ENCODE measurements at places on chromosomes 3 and 15. TPM values are rescaled to one million over a fixed set of nuclear protein-coding genes. Genes with fewer than 3 reads are reported as not detected.

C3orf49 gene
- total RNA-seq, result not detected

CCK gene
- total RNA-seq, result not detected

TIGIT gene
- total RNA-seq, result not detected

PIERCE2 gene
- 0.29 TPM for total RNA-seq

PLA2G4D gene
- not detected for total RNA-seq

APPL1 gene
- total RNA-seq, result 24.5 TPM

GPX1 gene
- 731 TPM for total RNA-seq

CACNA2D3 gene
- not detected for total RNA-seq

SHC4 gene
- total RNA-seq, result 2.8 TPM

SPINT1 gene
- 8.0 TPM for total RNA-seq

ACTC1 gene
- total RNA-seq, result not detected

IGSF10 gene
- 0.18 TPM for total RNA-seq

Measured in glomerular endothelial cell (primary cell).